ENCODE measurements at places on chromosomes 7 and 10.

- no peak for DNase-seq
These were observed 183.0 kb downstream of the RAPGEF5 start for GRCh38 chr7:22173685-22174573.

GRCh38 chr7:117250801-117251200, 72.1 kb downstream of the WNT2 start:
- no peak for DNase-seq

- no peak for DNase-seq
These were observed 247.3 kb upstream of the AOAH start for GRCh38 chr7:36971515-36972139.

DNA sequence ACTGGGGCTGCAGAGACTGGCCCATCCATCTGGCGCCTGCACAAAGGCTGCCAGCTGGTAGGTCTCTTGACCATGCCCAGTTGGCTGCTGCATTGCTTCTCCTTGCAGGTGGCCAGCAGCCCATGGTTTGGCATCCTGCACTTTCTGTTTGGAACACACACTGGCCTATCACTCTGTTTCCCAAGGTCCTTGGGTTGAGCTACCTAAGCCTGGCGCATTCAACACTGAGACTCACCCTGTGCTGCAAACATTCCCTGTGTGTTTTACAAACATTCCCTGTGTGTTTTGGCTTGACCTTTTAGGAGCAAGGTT, 55.5 kb downstream of the TACR2 start:
- DNase-seq: no peak

- no peak for DNase-seq
These were observed 119.9 kb downstream of the PLXNA4 start for GRCh38 chr7:132456418-132456817.

- DNase-seq: no peak
These were observed 389.2 kb downstream of the NXPH1 start for GRCh38 chr7:8822595-8822994.

- no peak for DNase-seq
These were observed 41.8 kb upstream of the TMEM236 start for GRCh38 chr10:17710181-17710580.

GRCh38 chr7:43138710-43139109, 26.3 kb downstream of the HECW1 start:
- DNase-seq: no peak

DNA sequence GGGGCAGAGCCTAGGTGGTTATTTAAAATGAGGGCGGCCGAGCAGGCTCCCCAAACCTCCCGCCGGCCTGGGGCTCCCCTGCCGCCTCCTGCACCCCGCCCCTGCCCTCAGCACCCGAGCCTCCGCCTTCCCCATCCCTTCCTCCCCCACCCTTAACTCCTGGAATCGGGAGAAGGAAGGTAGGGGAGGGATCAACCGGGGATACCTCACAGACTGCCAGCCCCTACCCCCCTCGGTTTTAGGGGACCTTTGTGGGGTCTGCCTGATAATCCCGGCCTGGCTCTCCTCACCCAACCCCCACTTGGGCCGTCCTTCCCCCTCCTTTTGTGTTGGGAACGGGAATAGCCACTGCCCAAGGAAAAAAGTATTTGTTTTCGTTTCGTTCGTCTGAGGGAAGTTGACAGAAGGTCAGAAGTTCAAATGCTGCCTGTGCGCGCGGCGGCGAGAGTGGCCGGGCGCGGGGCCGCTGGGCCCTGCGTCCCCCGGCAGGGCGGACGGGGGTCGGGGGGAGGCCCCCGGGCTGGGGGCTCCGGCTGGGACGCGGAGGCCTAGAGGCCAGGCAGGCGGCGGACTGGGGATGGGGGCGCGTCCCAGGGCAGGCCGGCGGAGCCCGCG, 2.8 kb downstream of the SHH start:
- DNase-seq: no peak

GRCh38 chr10:67943917-67944316, 59.5 kb downstream of the SIRT1 start:
- DNase-seq: no peak

DNA sequence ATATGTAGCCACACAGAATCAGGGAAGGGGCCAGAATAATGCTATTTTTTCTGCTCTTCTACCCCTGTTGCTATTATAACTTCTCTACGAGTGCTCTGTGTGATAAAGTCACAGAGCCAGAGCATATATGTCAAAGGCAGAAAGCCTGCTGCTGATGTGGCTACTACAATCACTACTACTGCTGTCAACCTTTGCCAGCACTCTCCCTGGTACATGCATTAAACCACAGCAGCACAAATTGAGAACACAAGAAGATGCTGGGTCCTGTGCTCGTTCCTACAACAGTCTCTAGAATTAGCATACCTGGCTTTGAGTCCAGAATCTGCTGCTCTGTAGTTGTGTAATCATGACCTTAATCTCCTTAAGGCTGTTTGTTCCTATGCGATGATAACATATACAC, 108.6 kb downstream of the SEMA3A start:
- DNase-seq: no peak

DNA sequence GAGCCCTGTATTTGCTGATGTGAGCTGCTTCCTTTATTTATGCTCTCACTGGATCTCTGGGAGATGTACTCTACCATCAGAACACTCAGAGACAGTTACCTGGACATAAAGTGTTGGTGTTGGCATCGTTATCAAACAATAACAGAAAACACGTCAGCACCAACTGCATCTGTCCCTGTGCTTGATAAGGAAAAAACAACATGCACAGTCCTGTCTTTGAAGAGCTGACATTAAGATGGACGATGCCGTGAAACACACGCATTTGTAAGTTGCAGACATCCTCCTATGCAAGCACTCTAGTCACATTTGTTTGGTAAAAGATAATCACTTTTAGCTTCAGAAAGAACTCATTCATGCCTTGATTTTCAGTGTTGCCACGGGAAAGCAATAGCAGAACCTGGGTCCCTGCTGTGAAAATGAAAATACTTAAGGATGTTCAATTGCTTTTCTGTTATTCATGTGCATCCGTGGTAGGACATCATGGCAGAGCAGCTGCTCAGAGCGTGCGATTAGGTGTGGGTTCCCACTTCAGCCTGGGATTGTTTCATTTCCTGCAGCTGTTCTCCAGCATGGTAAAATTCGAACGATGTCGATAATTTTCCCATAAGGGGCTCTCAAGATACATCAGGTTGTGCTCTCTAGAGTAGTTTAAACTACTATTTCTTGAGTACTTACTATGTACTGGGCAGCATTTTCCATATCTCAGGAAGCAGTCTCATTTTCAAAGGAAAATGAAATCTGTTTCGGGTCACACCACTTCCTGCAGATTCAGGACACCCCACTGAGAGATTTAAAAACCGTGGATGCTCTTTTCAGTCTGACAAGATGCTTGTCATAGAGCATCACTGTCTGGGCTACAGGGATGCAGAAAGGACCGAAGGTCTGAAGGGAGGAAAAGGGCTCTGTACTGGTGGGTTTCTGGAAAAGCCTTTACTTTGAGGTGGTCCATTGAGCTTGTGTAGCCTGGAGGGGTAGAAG, 248.7 kb downstream of the CAMK1D start:
- no peak for DNase-seq

DNA sequence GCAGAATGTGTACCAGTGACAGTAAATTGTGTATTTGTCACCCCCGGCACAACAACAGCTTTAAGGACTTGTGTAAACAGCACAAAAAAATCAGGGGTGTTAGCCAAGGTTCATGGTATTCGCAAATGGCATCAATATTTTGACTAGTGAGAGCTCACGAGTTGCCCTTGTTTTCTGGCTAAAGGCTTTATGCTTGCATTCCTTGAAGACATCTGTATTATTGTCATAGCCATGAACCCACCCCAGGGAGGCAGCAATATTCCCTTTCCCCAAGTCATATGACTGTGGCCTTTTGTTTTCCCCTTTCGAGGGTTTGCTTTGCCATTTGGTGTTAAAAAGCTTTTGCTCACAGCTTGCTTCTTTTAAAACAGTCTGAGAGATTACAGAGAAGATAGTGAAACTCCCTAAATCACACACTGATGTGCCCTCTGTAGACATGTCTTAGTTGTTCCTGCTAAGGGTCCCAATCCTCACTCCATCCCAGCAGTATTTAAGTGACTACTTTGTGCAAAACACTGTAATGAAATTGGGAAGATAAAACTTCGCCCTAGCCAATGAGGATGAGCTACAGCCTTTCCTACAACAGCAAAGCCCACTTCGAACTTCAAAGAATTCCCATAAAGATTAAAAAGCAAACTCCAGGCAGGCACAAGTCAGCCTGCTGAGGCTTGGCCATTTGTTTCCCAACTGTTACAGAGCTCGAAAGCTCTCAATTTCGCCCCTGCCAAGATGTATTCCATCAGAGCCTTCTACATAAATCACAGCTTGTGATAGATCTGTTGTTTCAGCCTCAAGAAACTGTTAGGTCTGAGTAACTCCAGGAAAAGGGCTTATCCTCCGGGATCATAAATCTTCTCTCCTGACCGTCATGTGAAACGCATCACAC, 172.3 kb downstream of the ADAM12 start:
- peak; percentile 85 for DNase-seq

- DNase-seq: no peak
These were observed 138.7 kb downstream of the ZNF365 start for GRCh38 chr10:62512732-62513475.

GRCh38 chr10:78664929-78665553, 403.7 kb upstream of the ZMIZ1 start:
- no peak for DNase-seq

DNA sequence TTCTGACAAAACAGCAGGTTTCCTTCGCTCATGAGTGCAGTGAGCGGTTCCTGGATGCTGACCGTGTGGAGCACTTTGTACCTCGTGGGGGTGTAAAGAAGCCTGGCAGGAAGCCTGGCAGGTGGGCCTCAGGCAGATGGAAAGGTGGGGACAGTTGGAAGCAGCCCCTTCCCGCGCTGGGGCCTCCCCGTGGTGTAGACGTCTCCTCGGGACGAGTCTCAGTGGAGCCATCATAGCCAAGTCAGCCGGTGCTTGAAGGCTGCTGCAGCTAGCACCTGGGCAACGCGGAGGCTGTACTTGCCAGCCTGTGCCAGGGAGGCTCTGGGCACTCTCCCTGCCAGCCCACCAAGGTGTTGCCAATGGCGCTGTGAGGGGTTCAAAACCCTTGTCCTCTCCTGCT, 154.5 kb downstream of the WDR37 start:
- no peak for DNase-seq

DNA sequence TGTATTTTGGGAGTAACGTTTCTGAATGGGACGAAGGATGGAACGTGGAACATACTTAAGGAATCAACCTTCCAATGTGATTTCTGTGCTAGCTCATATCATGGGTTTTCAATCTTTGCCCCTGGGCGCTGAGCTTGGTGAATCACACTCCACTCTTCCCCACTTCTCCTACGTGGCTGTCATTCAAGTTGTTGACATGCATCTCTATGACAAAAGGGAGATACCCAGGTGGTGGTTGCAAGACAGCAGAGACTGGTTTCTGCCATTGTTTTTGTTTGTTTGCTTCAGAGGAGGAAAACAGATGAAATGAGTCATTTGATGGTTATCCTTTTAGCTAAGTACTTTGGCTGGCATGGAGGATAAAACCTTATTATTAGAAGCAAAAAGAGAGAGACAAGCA, 573.9 kb downstream of the GATA3 start:
- DNase-seq: no peak

GRCh38 chr10:30782537-30783461, 153.2 kb upstream of the LYZL2 start:
- DNase-seq: no peak

- DNase-seq: no peak
These were observed 1184.8 kb downstream of the GATA3 start for GRCh38 chr10:9239298-9239697.

DNA sequence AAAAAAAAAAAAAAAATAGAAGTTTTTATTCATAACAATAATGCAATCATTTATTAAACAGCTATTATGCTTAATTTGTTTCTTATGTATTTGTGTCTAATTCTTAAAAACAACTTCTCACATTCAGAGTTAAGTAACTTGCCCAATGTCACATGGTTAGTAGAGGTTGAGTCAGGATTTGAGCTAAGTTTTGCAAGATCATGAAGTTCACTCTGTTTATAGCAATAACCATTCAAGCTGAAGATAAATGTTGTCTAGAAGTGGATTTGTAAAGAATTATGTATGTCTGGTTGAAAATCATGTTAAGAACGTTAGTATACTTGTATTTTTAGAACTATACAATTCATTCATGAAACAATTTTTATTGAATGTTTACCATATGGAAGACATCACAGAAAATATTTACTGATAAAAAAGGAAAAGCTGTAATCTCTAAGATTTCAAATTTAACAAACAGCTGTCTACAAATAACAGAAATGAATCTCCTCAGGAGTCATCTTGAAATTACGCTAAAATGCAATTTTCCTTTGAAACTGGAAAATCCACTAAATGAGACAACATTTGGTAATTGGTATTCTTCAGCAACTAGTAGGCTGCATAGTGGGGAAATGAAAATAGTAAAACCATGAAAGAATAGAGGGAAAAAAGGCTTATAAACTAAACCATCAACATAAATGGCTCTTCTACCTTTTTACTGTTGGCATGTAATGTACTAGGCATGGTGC, 70.5 kb upstream of the AHR start:
- DNase-seq: no peak

- DNase-seq: no peak
These were observed 13.9 kb downstream of the TRIM8 start for GRCh38 chr10:102657984-102658724.

DNA sequence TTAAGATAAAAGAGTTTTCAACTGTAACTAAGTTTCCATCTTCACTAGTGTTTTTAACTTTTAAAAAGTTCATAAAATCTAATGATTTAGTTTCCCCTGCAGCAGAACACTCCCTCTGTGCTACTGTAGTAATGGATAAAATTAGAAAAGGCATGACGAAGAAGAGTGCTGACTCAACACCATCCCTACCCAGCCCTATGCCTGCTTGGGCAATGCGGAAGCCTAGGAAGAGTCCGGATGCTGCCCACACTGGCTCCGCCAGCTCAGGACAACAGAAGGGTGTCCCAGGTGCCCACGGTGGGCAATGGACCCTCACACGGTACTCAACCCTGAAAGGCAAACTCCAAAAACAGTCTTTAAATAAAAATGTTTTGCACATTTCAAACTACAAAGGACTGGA, 118.2 kb downstream of the LARP4B start:
- DNase-seq: no peak

DNA sequence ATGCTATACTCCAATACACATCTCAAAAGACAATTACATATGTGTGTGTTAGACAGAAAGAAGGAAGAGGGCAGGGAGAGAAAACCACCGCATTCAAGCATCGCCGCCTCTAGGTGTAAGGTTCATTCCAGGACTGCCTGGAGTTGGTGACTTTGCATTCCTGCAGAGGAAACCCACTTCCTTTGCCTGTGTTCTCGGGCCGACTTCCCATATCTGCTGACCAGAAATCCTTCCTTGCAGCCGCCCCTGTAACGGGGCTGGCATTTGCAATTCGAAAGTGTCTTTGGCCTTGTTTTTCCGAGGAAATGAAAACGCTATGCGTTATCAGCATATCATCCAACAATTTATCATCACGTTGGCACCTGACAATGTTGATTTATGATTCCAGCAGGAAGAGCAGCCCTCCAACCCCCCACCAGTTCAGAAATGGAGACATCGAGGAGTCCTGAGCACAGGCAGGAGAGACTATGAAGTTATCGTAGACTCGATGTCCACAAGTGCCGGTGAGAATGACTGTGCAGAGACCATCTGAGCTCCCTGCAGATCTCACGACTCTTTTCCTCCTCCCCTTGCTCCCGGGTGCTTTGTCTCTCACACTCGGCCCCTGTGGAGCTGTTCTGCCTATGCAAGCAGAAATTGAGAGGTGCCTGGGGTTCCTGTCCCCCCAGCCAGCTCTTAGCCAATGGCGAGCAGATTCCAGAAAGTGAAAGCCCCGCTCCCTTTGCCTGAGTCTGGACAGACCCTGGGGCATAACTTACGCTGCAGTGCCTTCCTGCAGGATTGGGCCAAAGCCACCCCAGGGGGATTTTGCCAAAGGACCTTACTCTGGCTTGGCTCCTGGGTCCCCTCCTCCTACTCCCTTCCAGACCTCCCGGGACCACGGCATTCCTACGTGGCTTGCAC, 68.9 kb upstream of the FOXK1 start:
- DNase-seq: no peak
